ENCODE measurements at places on chromosomes 7 and 10. TPM values are rescaled to one million over a fixed set of nuclear protein-coding genes. Genes with fewer than 3 reads are reported as not detected.

IQUB gene
- not detected for total RNA-seq

KNDC1 gene
- total RNA-seq = 1.7 TPM

- DNase-seq = no peak
These were observed 645 bp upstream of the TFR2 start for GRCh38 chr7:100641860-100642533.

DNA sequence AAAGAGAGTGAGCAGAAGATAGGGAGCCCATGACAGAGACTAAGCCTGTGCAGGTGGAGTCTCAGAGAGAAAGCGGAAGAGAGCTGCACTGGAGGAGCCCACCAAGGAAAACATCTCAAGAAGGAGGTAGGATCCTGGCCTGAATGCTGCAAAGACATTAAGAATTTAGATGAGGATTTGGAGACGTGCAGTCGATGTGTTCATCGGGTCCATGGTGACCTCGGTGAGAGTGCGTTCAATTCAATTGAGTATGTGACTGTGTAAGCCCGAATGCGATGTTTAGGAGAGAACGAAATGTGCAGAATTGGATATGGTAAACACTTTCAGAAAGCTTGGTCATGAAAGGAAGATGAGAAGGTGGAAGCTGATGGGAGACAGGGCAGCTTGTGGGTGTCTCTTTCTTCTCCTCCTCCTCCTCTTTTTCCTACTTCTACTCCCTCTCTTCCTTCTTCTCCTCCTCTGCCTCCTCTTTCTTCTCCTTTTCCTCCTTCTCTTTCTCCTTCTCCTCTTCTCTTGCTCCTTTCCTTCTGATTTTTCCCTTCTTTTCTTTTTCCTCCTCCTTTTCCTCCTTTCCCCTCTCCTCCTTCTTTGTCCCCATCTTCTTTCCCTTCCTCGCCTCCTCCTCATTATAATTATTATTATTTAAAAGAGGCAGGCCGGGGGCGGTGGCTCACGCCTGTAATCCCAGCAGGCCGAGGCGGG lies 276.0 kb downstream of the RPS24 start:
- DNase-seq = no peak

DNA sequence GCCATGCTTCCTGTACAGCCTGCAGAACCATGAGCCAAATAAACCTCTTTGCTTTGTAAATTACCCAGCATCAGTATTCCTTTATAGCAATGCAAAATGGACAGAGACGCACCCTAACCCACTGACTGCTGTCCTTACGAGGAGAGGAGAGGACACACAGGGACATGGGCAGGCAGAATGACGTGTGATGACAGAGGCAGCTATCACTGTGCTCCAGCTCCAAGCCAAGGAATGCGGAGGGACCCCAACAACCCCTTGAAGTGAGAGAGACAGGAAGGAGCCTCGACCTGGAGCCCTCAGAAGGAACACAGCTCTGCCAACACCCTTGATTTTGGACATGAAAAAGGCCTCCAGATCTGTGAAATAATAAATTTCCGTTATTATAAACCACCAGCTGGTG lies 46.6 kb upstream of the EBF3 start:
- no peak for DNase-seq
